ENCODE measurements at places on chromosomes 16 and 17.

DNA sequence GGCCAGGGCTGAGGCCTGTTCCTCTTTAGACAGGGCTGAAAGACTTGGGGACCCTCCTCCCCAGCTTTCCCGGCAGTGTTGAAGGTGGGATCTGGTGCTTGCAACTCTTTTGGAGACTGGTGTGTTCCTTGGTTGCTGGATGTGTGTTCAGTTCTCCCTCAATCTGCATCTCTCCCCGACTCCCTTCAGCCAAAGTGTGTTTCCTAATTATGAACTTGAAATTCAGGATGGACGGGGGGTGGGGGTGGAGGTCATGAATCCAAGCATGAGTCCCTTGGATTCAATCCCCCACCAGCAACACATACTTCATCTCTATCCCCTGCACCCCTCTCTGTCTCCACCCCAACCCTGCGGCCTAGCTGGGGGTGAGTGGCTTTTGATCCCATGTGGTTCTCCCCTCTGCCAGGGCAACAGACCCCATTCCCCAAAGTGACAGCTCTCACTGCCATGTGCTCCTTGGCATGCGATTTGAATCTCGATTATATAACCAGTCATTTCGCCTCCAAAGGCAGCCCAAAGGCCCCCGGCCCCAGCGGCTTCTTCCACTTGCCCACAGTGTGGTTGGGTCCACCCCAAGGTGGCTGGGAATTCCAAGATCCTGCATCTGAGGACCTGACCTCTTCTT lies 1.3 kb downstream of the ARHGAP23 start:
- DNase-seq: no peak

DNA sequence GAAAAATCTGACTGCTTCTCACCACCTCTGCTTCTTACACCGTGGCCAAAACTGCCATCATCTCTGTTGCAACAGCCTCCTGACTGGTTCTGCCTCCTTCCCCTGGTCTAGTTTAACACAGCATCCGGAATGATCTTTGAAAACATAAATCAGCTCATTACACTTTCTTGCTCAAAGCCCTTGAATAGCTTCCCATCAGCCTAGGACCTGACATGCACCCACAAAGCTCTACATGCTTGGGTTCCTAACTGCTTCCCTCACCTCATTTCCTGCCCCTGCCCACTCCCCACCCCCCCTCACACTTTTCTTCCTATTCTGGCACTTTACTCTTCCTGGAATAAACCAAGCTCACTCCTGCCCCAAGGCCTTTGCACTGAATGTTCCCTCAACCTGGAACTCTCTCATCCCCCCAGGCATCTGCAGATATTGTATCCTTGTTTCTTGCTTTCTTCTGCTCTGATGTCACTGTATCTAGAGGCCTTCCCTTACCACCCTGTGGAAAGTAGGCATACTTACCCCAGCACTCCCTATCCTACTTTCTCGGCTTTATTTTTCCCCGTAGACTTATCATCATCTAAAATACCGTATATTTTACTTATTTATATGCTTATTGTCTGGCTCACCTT lies 112.4 kb downstream of the FTO start:
- no peak for DNase-seq

- no peak for DNase-seq
Measured at GRCh38 chr17:29682054-29682453, 59.3 kb upstream of the CORO6 start.

- DNase-seq: no peak
Measured at GRCh38 chr16:15970743-15971439, 21.5 kb downstream of the ABCC1 start.

- no peak for DNase-seq
Measured at GRCh38 chr17:82531431-82531881, 11.9 kb downstream of the FOXK2 start.

DNA sequence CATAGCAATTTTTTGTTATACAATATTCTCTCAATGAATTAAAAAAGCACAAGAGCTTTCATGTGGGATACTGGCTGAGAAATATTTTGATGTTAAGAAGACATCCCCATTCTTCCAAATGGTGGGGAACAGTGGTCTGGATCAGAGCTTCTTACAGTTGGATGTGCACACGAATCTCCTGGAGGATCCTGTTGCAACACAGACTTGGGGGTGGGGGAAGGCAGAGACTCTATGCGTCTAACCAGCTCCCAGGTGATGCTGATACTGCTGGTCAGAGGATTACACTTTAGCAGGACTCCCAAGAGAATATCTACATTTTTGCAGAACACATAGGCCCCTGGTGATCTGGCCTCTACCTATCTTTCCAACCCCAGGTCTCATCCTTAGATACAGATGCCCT lies 108.3 kb downstream of the SPACA3 start:
- DNase-seq: no peak

GRCh38 chr16:6884002-6884401 lies 448.6 kb upstream of the RBFOX1 start:
- no peak for DNase-seq

GRCh38 chr16:74431516-74431915 lies 10.2 kb upstream of the CLEC18B start:
- no peak for DNase-seq

DNA sequence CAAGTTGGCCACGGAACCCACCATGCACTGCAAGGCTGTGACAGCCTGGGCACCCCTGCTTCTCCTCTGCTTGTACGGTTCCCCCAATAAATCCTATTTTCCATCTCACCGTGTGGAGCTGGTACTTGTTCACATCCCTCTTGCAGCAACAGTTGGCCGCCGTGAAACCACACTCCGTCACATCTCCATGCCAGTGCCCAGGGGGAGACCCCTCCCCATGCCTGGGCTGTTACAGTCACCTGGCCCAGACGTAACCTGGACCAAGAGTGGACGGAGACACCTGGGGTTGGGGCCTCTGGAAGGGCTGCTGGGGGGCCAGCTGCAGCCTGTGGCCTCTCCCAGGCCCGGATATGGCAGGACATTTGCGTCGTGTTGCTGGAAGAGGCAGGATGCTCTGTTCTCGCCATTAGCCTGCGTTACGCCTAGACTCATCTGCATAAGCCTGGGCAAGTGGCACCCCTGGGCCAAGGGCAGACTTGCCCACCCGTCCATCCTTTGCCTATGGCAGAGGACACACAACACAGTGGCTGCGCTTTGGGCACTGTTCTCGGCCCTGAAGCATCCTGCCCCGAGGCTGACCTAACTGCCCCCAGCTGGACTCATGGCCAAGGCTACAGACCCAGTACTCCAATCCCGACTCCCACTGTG lies 14.2 kb upstream of the KREMEN2 start:
- DNase-seq: no peak

GRCh38 chr17:77619326-77619725 lies 339.2 kb upstream of the TNRC6C start:
- DNase-seq: no peak

GRCh38 chr17:47363171-47363570 lies 39.4 kb downstream of the EFCAB13 start:
- DNase-seq: no peak

All from stimulated activated CD8-positive, alpha-beta memory T cell treated with anti-CD3 and anti-CD28 coated beads, Interleukin-2, amount 100 ng/mL, for 1 hour (primary cell).